Caki2 (cell line): ENCODE measurements at places on chromosomes 12 and 14.
A peak's percentile ranks its signal among the peaks of the same experiment; 100 is the strongest.

DNA sequence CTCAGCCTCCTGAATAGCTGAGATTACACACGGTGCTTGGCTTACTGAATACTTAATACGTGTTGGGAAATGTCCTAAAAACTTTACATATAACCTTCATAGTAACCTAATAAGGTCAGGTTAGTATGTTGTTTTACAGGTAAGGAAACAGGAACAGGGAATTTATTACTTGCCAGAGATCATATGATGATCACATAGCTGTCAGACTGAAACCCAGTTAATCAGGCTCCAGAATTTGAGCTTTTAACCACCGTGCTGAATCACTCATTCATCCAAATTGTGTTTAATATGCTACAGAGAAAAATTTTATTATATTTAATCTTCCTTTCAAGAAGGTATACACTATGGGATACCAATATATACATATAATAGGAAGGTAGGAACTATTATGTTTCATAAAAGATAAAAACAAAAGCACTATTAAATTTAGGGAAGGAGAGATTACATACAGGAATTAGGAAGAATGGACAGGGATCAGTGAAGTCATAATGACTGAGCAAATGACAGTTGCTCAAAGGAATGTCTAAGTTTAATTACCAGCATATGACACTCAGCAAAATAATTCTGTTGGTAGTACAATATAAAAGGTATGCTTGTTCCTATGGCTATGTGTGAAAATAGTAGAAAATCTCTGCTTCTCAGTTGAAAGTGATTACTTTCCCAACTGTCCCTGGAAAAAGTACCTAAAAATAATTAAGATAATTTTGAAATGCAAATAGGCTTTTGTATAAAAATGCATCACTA lies 59.3 kb downstream of the HEATR5A start:
- DNase-seq = peak; percentile 32

DNA sequence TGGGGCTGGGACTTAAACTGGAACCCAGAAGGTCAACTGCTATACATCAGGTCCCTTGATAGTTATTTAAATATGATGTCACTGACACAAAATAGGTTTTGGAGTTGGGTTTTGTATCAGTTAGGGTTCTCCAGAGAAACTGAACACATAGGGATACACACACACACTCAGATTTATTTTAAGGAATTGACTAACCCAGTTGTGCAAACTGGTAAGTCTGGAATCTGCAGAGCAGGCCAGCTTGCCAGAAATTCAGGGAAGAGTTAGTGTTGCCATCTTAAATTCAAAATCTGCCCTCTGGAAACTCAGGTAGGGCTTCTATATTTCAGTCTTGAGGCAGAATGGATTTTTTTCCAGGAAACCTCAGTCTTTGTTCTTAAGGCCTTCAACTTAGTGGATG lies 36.9 kb downstream of the MAPK1IP1L start:
- no peak for DNase-seq

DNA sequence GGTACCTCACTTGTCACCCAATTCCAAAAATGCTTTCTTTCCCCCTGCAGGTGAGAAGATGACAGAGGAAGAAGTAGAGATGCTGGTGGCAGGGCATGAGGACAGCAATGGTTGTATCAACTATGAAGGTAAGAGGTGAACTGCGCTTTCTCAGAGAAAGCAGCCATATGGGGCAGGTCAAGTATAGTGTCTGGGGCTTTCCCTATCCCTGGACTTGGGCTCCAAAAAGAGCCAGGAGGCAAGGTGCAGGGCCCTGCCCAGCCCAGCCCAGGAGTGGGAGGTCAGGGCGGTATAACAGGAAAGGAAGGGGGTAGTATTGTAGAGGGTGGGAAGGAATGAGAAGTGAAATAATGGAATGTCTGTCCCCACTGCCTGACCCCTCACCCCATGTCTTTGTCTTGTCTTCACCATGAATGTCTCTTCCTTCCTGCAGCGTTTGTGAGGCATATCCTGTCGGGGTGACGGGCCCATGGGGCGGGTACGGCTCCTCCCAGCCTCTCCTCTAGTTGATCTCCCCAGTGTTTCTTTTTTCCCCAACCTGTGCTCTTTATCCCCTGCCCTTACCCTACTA lies 2.1 kb downstream of the MYL6 start:
- DNase-seq = no peak

DNA sequence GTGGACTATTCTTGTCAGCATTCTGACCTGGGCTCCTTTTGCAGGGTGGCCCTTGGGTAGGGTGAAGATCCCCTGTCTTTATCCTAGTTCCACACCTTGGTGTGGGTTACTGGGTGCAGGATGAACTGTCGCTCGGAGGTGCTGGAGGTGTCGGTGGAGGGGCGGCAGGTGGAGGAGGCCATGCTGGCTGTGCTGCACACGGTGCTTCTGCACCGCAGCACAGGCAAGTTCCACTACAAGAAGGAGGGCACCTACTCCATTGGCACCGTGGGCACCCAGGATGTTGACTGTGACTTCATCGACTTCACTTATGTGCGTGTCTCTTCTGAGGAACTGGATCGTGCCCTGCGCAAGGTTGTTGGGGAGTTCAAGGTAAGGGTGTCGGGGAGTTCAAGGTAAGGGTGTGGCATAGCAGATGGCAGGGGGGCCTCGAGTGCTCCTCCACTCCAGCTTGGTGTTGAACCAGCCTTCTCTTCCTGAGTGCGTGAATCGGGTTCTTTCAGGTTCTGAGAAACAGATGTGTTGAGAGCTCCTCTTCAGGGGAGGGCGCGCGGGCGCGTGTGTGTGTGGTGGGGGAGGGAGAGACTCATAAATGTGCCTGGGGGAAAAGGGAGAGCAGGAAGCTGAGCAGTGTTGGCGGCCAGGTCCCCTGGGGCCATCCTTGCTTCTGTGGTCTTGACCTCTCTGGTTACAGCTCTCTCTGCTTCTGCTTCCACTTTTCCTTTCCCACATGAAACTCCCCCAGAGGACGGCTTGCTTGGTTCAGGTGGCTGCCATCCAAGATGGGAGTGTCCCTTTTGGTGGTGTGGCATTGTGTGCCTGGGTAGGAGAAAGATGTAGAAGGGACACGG lies 4.0 kb downstream of the ATG101 start:
- DNase-seq = no peak

- DNase-seq = no peak
Observed at GRCh38 chr12:12010277-12011039, 60.3 kb upstream of the BCL2L14 start.

DNA sequence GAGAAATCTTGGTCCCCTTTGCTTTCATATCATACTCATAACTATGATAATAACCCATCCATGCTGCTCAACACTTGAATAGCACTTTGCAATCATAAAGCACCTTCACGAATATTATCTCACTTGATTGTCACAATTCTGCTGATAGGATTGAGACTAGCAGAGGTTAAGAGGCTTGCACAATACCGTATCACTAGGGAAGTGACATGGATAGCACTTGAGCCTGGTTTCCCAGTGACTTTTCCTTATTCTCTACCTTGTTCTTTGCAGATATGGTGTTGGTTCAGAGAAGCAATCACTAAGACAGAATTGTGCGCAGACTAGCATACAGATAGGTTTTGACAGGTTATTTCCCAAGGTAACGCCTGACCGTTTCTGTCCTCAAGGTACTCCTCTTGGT lies 186.6 kb upstream of the GZMB start:
- DNase-seq = no peak

- no peak for DNase-seq
Observed at GRCh38 chr14:65594153-65594881, 181.8 kb downstream of the FUT8 start.

- no peak for DNase-seq
Observed at GRCh38 chr14:86501611-86502010, 971.7 kb downstream of the FLRT2 start.

GRCh38 chr12:121196902-121197301 lies 13.0 kb upstream of the P2RX4 start:
- no peak for DNase-seq

DNA sequence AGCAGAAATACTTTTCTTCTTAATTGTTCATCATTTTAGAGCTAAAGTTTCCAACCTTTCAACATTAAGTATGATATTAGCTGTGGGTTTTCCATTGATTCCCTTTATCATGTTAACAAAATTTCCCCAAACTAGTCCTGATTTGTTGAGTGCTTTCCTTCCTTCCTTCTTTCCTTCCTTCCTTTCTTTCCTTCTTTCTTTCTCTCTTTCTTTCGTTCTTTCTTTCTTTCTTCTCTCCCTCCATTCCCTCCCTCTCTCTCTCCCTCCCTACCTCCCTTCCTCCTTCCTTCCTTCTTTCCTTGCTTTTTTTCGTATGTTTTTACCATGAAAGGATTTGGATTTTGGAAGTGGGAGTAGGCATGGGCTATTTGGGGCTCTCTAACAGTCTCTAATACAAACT lies 133.5 kb downstream of the LMNTD1 start:
- DNase-seq = no peak

DNA sequence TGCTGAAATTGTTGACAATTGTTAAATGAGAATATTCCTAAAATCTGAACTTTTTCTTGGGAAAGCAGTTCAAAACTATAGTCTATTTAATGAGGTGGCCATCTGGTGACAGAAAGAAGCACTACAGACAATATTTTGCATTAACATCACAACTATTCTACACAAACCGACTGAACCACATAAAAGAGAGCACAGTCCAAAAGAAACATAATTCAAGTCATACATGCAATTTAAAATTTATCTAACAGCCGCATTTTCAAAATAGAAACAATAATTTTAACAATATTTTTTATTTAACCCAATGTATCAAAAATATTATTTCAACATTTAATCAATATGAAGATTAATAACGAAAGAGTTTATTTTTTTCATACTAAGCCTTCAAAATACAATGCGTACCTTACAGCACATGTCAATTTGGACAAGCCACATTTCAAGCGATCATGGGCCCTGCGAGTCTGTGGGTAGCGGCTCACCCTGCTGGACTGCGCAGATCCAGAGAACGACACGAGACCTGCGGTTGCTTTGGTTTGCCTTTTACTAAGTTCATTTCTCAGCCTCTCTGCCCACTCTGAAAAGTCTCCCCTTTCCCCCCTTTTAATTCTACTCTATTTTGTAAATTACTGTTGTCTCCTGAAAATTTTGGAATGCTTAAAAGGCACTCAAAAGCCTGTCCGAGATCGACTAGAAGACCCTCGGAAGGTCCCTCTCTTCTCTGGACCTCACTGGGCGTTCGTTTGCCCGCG lies 947 bp upstream of the LRRC9 start:
- DNase-seq = no peak

DNA sequence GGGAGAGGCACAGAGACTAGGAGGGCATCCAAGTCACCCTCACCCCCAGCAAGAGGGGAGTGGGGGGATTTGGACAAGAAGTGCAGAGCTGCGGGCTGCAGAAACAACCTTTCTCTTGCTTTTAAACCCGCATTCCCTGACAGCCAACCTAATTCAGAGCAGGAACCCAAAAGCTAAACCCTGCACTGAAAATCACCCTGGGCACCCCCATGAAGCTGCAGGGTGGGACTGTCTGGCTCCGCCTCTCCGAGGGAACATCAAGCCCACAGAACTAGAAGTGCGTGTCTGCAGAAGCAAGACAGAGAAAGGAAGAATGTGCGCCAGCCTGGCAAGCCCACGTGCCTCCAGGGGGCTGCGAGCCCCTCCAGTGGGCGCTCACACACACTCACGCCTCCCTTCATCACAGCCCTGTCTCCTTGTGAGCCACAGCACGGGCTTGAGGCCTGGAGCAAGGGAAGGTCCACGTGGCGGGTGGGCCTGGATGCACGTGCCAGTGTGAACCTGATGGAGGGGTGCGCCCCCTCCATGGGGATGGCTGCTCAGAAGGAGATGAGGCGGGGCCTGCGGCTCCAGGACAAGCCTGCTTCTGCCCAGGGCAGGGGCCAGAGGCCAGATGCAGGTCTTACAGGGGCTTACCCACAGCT lies 27.8 kb upstream of the PNMA1 start:
- no peak for DNase-seq

GRCh38 chr12:111581434-111582132 lies 17.5 kb downstream of the ATXN2 start:
- no peak for DNase-seq

DNA sequence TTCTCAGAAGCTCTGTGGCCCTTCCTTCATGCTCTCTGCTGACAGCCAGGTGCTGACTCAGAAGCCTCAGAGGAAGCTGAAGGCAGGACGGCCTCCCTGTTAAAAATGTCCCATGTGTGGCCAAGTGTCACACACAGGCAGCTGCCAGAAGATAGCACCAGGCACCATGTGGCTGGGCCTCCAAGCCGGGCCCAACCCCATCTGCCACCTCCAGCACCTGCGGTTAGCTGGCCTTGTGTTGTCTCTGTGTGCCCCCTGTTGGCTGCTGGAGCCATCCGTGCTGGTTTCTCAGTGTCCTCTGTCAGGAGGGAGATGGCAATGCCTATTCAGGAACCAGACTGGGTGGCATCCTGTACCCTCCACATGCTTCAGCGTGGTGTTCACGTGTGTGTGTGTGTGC lies 63.2 kb downstream of the TSPAN11 start:
- peak; percentile 38 for DNase-seq

GRCh38 chr12:2902272-2902880 lies 11.7 kb downstream of the TULP3 start:
- no peak for DNase-seq

DNA sequence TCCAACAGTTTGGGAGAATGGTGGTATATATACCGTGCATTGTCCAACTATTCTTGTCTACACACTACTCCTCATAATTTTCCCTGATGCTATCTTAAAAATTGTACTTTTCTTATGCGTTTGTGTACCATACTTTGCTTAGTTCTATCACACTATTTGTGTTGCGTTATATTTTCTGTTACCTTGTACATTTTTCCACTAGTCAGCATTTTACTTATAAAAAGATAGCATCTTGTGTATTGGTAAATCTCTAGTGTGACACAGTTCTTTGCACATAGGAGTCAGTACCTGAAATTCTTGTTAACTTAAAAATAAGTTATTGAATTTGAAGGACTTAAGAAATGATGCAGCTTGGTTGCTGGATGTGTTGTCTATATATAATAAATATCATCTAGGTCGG lies 201.8 kb upstream of the LMO3 start:
- no peak for DNase-seq

DNA sequence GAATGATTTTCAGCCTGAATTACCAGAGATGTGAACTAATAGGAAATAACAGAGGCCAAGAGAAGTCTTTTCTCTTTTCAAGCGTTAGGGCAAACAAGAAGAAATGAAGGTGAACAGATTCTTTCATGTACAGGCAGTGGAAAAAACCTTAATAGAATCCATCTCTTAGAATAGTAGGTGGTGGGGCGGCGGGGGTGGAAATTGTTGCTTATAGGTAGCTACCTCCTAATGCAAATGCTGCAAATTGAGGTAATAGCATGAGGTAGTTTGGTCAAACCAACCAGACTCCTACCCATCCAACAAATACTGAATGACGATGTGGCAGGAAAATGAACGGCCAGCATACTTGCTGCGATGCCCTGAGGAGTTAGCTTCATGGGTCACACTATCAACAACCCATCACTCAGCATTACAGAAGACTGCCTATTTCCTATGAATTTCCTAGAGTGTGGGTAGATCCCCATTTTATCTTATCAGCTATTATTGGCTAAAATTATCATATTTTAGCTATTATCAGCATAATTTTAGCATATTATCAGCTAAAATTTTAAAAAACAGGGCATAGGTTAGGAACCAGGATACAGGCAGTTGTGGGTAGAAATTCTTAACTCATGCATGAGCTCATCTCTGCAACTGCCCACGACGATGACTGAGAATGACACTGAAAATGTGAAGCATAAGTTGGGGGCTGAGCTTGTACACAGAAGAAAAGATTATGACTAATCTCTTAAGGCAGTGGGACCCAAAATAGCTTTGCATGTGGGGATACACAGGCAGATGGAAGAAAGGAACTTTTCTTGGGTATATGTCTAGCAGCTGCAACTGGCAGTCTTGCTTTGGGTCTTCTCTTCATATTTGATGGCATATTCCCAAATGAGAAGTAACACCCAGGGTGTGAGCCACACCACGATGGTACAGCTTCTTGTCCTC lies 68.7 kb downstream of the NIN start:
- DNase-seq = no peak

GRCh38 chr14:56686416-56686815 lies 106.8 kb downstream of the TMEM260 start:
- DNase-seq = peak; percentile 7
